Tibial artery (tissue), 4 donors: ENCODE measurements at places on chromosomes 7 and 10.

DNA sequence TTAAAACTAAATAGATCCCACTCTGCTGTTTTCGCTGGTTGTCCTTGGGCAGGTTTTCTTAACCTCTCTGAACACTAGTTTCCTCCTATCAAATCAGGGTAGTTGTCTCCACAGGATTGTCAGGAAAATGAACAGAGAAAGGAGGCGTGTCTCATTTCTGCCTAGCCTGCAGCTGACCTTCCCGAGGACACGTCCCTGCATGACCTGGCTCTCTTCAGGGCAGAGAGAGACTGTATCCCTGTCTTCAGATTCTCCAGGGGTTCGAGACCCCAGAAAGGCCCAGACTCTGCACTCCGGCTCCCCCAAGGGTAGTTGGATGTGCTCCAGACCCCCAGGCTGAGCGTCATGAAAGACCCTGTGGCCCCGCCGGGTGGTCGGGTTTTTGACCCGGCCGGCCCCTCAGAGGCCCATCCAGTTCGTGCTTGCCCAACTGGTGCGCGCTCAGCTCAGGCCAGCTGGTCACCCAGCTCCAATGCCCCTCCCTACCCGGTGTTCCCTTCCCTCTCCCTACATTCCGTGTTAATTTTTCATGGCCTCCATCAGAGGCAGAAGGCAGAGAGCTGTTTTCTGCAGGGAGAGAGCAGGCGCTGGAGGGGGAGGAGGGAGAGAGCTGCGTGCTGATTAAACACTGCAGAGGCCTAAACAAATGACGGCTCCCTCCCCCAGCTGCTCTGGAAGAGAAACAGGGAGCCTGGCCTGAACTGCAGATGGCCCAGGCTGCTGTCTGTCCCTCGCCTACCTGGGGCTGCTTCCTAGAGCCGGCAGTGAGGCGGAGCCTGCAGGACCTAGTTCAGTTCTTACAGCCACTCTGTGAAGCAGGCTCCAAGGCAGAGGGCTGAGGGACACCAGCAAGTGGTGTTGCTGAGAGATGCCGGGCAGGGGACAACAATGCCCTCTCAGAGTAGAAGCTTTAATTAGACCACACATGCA lies 86.2 kb upstream of the PPIF start:
- H3K4me3 ChIP-seq, result no peak overlapping the region
- H3K36me3 ChIP-seq, result peaks cover 15% of the 10 kb centered on the region
- no peak overlapping the region for H3K27ac ChIP-seq

DNA sequence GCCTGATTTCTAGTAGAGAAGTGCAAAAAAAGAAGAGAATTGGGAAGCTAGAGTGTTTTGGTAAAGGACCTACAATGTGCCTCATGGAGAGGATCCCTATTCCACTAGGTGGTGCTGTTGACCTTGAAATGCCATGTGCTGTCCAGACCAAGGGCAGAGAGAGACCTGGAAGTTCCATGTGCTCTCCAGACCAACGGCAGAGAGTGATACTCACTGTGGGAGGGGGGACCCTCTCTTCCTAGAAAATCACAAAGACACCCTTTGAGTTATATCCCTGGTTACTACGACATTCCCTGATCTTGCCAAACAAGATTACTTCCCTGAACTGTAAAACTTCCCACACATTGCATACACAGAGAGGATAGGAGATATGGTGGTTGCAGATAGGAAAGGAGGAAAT lies 212.7 kb upstream of the ZNF804B start:
- no peaks in the 10 kb centered on the region for H3K36me3 ChIP-seq
- DNase-seq, result no peak
- H3K4me3 ChIP-seq, result no peak overlapping the region

DNA sequence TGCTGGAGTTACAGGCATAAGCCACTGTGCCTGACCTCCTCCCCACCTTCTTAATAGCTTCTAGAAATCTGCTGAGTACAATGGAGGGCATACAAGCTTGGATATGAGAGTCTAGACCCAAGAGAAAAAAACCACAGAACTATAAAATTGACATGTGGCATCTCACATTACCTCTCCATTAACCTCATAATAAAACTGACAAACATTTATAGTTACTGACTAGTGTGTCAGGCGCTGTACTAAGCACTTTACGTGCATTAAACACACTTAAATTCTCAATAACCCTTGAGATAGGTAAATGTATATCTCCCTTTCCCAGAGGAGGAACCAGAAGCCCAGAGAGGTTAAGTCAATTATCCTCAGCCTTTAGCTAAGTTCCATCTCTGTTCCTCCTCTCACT lies 300.5 kb upstream of the MYO3A start:
- H3K36me3 ChIP-seq, result no peaks in the 10 kb centered on the region
- H3K4me3 ChIP-seq, result no peak overlapping the region
- H3K4me1 ChIP-seq, result no peaks in the 10 kb centered on the region
- no peaks in the 10 kb centered on the region for H3K27me3 ChIP-seq
- H3K27ac ChIP-seq, result no peak overlapping the region
- no peak for DNase-seq

- H3K36me3 ChIP-seq, result no peaks in the 10 kb centered on the region
- no peaks in the 10 kb centered on the region for H3K4me1 ChIP-seq
- no peak overlapping the region for H3K4me3 ChIP-seq
- no peak for DNase-seq
Observed at GRCh38 chr10:89165923-89166322, 41.2 kb downstream of the CH25H start.

DNA sequence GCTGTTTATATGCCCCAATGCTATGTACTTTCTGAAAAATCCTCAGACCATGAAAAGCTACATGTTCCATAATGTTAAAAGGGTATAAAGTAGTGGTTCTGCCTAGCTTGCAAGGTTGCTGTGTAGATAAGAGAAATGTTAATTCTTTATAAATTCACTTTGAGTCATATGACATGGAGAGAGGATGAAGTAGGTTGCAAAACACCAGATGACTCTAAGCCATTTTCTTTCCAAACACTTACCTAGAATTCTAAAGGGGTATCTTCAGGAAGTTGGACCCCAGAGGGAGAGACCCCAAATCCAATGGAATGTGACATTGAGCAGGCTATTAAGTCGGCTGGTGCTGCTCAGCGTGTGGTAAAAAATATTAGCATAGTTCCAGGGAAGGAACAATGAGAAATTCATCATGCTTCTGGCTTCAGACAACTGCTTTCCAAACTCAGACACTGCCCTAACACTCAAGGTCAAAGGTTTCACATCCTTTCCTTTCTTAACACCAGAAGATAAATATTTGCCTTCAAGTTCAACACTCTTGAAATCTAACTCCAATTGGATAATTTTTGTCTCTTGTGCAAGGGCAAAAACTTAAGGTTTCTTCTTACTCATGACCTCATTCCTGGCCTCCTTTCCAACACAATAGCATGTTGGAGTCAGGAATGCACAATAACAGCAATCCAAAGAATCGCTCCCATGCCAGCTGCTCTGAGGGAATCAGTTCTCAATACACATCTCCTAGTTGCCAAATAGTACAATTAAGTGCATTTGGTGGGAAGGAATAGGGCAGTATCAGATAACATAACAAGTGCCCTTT lies 100.7 kb upstream of the AFAP1L2 start:
- no peak overlapping the region for H3K27ac ChIP-seq
- H3K4me3 ChIP-seq, result no peak overlapping the region
- no peaks in the 10 kb centered on the region for H3K36me3 ChIP-seq
- H3K27me3 ChIP-seq, result no peaks in the 10 kb centered on the region

DNA sequence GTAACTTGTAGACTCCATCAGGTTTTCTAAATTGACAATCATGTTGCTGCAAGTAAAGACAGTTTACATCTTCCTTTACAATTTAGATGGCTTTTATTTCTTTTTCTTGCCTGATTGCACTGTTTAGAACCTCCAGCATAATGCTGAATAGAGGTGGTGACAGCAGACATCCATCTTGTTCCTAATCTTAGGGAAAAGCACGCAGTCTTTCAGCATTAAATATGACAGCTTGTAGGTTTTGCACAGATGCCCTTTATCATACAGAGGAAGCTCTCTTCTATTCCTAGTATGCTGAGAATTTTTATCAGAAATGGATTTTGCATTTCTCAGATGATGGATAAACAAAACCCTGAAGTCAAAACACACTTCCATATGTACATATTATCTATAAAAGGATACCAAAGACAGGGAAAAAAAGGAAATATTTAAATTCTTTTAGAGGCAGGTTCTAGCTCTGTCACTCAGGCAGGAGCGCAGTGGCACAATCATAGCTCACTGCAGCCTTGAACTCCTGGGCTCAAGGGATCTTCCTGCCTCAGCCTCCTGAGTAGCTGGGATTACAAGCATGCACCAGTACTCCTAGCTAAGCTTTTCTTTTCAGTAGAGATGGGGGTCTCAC lies 69.1 kb upstream of the KCNIP2 start:
- H3K4me3 ChIP-seq, result no peak overlapping the region
- H3K27ac ChIP-seq, result no peak overlapping the region
- no peaks in the 10 kb centered on the region for H3K36me3 ChIP-seq
- DNase-seq, result no peak

GRCh38 chr7:27239387-27240014 lies 3.1 kb upstream of the EVX1 start:
- H3K27me3 ChIP-seq, result peaks cover 97% of the 10 kb centered on the region
- DNase-seq, result no peak
- peaks cover 45% of the 10 kb centered on the region for H3K4me1 ChIP-seq
- H3K4me3 ChIP-seq, result no peak overlapping the region
- H3K27ac ChIP-seq, result no peak overlapping the region
- no peaks in the 10 kb centered on the region for H3K36me3 ChIP-seq

DNA sequence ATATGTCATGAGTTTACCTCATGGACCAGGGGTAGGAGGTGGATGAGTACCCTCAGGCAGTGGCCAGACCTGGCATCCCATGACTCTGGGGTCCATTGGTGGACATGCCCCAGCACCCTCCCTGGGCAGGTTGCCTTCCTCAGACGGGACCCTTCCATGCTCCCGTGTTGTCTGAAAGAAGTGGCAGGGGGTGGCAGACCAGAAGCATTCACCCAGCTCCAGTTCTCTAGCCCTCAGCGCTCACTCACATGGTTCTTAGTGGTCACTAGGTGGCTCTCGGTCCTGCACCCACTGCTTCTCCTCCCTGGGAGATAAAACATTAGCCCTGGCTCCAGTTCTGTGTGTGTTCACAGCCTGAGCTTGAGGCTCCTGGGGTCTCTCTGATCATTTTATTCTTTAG lies 6.0 kb downstream of the RBP3 start:
- H3K27ac ChIP-seq, result no peak overlapping the region
- no peaks in the 10 kb centered on the region for H3K36me3 ChIP-seq
- H3K4me3 ChIP-seq, result no peak overlapping the region
- H3K27me3 ChIP-seq, result no peaks in the 10 kb centered on the region
- H3K4me1 ChIP-seq, result no peaks in the 10 kb centered on the region

DNA sequence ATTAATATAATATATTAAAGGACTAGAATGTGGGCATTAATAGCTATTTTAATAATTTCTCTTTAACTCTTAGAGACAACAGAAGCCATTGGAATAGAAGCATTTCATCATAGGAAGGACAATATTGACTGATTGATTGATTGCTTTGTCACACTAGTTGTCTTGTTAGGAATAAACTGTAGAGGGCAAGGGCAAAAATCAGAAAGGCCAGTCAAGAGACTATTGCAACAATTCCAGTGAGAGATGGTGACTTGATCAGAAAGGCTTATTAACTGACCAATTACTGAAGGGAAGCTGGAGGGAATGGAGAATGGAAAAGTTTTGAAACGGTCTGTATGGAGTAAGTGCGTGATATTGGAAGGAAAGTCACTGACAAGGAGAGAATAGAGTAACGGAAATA lies 87.3 kb downstream of the RUNDC3B start:
- H3K27me3 ChIP-seq, result no peaks in the 10 kb centered on the region
- H3K4me3 ChIP-seq, result no peak overlapping the region
- no peaks in the 10 kb centered on the region for H3K4me1 ChIP-seq
